ENCODE measurements at places on chromosomes 1 and 21. TPM values are rescaled to one million over a fixed set of nuclear protein-coding genes. Genes with fewer than 3 reads are reported as not detected.

The CCDC185 gene
- total RNA-seq, result not detected

The CPT2 gene
- 14.5 TPM for total RNA-seq

The SHISAL2A gene
- 23.6 TPM for total RNA-seq

The BEND5 gene
- total RNA-seq, result 7.5 TPM

The LRRC7 gene
- not detected for total RNA-seq

The EPS8L3 gene
- not detected for total RNA-seq

The NCSTN gene
- 88.7 TPM for total RNA-seq

The ZMYND12 gene
- 0.63 TPM for total RNA-seq

The CFAP57 gene
- not detected for total RNA-seq

The MROH7 gene
- 1.8 TPM for total RNA-seq

The OLFM3 gene
- total RNA-seq, result not detected

The GJA5 gene
- total RNA-seq, result 3.0 TPM

The CSF3R gene
- 779 TPM for total RNA-seq

The CFAP74 gene
- total RNA-seq, result 0.10 TPM

The VAV3 gene
- 28.2 TPM for total RNA-seq

The SLC44A3 gene
- 0.97 TPM for total RNA-seq

All from spleen (tissue), 13 donors.